Myocyte (in vitro differentiated cells): ENCODE measurements at places on chromosomes 1 and 21. TPM values are rescaled to one million over a fixed set of nuclear protein-coding genes. Genes with fewer than 3 reads are reported as not detected.

The ILDR2 gene
- 0.13 and 0.21 TPM in 2 replicates for total RNA-seq

The COA6 gene
- 33.2 and 40.9 TPM in 2 replicates for total RNA-seq

The ST6GALNAC5 gene
- 2.2 and 5.1 TPM in 2 replicates for total RNA-seq

The NBPF4 gene
- total RNA-seq: not detected in 2 replicates

The NTRK1 gene
- total RNA-seq: 0.10 and 2.5 TPM in 2 replicates

DNA sequence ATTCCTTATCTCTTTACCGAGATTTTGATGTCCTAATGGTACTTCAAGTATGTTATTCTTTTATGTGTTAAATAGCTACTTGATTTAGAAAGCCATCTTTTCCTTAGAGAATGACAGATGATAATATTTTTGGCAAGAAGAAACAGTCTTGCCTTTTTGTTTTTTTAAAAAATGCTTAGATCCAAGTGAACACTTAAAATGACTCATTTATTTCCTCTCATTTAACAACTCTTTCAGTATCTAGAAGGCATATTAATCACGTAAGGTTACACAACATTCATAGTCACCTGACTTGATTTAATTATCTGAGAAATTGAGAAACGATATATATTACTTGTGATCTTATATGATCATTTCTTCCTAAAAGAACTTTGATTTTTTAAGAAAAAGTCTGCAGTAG is 52.4 kb downstream of the SUCO start:
- DNase-seq: peak; percentile 9

DNA sequence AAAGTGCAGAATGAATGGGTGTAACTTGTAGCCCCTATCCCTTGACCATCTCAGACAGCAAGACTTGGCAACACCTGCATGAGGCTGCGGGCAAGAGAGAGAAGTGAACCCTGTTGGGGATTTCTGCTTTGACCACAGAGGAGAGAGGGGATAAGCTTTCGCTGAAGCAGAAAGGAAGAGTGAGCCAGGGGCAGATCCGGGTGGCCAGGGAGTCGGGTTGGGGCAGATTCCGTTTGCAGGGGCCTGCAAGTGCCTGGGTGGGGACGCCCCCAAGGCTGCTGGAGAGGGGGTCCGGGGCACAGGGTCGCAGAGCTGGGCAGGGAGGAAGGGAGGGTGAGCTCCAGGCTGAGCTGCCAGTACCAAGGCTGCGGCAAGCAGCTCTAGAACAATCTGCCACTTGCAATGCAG is 25.3 kb upstream of the PIK3CD start:
- no peak for DNase-seq

GRCh38 chr21:26550326-26550725 is 22.8 kb downstream of the CYYR1 start:
- DNase-seq: no peak

GRCh38 chr1:108785880-108786279 is 39.4 kb downstream of the STXBP3 start:
- DNase-seq: no peak

DNA sequence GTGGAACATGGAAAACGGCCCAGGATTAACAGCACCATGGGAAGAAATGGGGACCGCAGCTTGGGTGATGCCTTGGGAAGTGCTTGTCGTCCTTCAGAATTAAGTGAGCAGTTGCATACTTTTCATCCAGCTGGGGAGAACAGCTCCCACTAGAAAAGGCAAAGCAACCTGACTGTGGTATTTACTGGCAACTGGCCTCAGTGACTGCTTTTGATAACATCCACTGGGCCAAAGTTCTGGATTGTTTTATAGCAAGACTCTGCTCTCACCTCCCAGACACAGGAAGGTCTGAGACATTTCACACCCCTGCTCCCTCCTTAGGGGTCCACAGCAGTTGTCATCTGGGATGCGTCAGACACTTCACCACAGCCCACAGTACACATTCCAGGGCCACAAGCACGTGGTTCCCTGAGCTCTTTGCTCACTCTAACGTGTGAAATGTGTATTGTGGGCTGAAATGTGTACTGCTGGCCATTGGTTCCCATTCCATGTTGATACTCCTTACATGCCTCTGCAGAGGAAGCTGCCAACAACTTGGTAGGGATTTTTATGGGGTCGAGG is 6.6 kb downstream of the PAPPA2 start:
- DNase-seq: peak; percentile 4

GRCh38 chr1:186768906-186769305 is 59.8 kb upstream of the PLA2G4A start:
- no peak for DNase-seq

DNA sequence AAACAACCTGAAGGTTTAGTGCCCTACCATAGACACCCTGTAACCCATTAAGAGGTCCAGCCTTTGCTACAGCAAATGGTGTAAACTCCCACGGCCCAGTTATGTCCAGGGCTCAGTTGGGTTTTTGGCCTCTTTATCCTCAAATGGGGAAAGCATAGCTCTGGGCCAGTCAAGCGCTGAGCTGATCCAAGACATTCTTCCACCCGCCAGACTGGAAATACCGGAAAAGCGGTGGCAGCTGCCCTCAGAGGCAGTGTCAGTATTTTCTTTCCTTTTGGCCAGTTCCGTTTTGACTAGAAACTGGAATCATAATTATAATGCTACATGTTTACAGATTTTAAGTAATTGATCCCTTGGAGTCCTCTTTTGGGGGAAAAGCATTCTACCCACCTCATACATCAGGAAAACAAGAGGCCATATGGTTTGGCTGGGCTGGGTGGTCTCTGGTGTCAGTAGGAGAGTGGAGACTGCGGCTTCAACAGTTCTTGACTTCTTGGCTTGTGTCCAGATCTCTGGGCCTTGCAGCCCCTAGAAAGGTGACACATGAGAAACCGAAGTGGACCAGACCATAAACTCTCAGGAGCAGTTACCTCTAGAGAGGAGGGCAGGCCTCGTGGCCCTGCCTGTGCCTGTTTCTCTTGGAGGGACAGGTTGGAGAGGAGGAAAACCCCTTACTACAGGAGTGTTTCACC is 30.2 kb upstream of the CLDN14 start:
- DNase-seq: no peak

- no peak for DNase-seq
Observed at GRCh38 chr21:29788752-29789151, 151.0 kb downstream of the GRIK1 start.

GRCh38 chr1:156602557-156602993 is 1.3 kb upstream of the GPATCH4 start:
- DNase-seq: no peak

- DNase-seq: no peak
Observed at GRCh38 chr21:33125680-33126375, 55.9 kb downstream of the OLIG1 start.

- no peak for DNase-seq
Observed at GRCh38 chr21:31850886-31851285, 21.9 kb upstream of the HUNK start.
